ENCODE measurements at places on chromosomes 11 and 22. TPM values are rescaled to one million over a fixed set of nuclear protein-coding genes. Genes with fewer than 3 reads are reported as not detected.

The NRGN gene
- polyA plus RNA-seq, result 643 TPM

The OR10W1 gene
- polyA plus RNA-seq, result not detected

The C11orf91 gene
- not detected for polyA plus RNA-seq

The JAM3 gene
- polyA plus RNA-seq, result 125 TPM

The CHRNA10 gene
- polyA plus RNA-seq, result not detected

The FZD4 gene
- polyA plus RNA-seq, result 2.9 TPM

The IGF2 gene
- 11.4 TPM for polyA plus RNA-seq

The SFI1 gene
- 11.4 TPM for polyA plus RNA-seq

The OR5A2 gene
- polyA plus RNA-seq, result not detected

The EFCAB6 gene
- polyA plus RNA-seq, result 0.90 TPM

The MS4A12 gene
- not detected for polyA plus RNA-seq

The PHETA2 gene
- 7.3 TPM for polyA plus RNA-seq

GRCh38 chr11:127470306-127470884, 469.8 kb upstream of the KIRREL3 start:
- DNase-seq, result peak; percentile 92

- peak; percentile 66 for DNase-seq
Observed at GRCh38 chr11:6438979-6439571, 1.7 kb downstream of the HPX start.

- no peak for DNase-seq
Observed at GRCh38 chr11:69274531-69275016, 19.4 kb upstream of the MYEOV start.

DNA sequence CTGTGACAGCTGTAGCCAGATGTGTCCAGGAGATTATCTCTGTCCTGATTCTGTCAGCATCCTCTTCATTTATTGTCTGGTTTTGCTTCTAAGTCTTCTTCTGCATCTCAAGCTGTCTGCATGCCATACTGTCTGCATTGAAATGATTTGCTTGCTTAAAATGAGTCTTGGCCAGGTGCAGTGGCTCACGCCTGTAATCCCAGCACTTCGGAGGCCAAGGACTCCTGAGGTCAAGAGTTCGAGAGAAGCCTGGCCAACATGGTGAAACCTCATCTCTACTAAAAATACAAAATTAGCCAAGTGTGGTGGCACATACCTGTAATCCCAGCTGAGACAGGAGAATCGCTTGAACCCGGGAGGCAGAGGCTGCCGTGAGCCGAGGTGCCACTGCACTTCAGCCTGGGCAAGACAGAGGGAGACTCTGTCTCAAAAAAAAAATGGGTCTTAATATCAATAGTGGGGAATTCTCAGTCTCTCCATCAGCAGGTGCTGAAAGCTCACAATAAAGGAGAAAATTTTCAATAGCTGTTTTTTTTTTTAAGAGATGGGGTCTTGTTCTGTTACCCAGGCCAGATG, 39.2 kb upstream of the AMPD3 start:
- no peak for DNase-seq

DNA sequence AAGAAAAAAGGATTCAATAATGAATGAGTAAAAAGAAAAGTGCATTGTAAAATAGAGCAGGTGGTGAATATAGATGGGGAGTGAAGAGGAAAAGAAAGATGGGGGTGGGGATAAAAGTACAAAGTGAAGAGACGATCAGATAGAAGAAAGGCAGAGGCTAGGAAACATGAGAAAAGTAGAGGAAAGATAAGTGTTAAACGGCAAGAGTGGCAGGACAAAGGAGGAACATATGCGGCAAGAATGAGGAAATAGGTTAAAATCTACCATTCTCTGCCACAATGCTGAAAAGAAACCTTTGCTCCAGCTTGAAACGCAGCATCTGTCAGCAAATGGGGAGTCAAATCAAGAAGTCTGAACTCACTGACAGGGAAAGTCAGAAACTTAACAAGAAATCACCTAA, 6.8 kb downstream of the FUT4 start:
- DNase-seq, result no peak

- DNase-seq, result no peak
Observed at GRCh38 chr11:44011797-44012196, 36.0 kb upstream of the ACCSL start.

DNA sequence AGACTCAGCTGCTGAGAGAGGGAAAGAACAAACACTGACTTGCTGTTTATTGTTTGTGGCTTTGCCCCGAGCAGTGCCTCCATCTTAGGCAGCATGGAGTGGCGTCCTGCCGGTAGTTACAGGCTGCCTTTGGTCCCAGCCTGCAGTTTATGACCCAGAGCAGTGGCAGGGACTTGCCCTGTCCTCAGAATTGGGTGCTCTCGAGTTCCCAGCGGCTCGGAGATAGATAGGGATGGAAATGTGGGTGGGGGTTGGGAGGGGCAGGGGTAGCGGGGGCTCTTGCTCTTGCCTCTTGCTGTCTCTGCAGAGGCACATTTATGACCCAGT, 3.1 kb downstream of the ALX4 start:
- DNase-seq, result no peak

DNA sequence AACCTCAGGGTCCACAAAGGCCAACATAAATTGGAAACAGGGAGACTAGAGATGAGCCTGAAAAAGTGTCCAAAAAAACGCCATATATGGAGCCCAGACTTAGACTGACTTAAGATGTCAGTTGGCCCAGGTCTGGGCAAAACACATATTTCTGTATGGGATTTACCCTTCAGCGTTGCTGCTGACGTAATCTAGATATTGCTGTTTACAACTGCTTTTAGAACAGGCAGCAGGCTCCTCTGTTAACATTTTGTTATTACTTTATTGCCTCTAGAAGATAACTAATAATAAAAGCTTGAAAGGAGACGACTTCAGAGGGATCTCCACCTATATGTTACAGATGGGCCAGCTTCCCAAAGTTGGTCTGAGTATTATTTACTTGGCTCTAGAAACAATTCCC, 8.7 kb downstream of the ME3 start:
- DNase-seq, result no peak

DNA sequence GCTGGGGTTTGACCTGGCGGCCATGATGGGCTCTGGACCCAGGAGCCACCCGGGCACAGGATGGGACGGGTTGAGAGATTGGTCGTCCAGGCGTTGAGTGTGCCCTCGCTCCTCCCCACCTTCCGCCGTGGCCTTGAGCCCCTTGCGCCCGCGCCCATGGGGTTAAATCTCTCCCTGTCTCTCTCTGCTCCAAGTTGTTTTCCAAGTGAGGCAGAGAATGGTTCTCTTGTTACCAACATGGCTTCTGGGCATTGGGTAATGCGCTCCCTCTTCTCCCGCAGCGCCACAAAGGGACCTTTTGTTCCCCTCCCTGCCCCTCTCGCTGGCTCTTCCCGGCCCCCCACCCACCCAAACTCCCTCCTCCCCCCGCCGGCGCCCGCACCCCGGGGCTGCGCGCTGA, 18.8 kb upstream of the PICK1 start:
- DNase-seq, result no peak

DNA sequence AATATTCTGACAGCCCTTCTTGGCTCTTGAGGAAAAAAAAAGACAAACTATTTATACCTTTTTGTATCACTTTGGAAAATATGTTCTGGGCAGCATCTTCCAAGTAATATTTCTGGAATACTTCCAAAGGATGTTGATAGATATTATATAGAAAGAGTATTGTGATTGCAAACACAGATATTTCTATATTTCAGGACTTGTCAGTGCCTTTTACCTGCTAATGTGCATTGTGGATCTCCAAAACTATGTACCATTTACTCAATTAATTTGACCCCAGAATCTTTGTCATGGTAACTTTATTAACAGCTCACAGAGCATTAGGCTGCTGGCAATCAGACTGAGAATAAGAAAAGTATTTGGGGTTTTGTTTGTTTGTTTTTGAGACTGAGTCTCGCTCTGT, 16.7 kb upstream of the CCND1 start:
- no peak for DNase-seq

DNA sequence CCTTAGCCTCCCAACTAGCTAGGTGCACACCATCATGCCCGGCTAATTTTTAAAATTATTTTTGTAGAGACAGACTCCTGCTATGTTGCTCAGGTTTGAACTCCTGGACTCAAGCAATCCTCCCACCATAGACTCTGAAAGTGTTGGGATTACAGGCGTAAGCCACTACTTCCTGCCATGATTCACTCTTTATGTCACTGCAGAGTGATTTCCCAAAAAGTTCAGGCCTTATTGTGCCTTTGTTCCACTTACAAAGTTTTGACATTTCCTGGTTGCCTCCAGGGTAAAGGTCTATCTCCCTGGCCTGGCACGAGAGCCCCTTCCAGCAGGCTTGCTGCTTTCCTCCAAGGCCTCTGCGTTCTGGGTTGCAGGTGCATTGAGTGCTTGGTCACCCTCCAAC, 44.6 kb upstream of the RIC3 start:
- DNase-seq, result no peak

GRCh38 chr11:86688398-86689179, 16.2 kb upstream of the ME3 start:
- no peak for DNase-seq

DNA sequence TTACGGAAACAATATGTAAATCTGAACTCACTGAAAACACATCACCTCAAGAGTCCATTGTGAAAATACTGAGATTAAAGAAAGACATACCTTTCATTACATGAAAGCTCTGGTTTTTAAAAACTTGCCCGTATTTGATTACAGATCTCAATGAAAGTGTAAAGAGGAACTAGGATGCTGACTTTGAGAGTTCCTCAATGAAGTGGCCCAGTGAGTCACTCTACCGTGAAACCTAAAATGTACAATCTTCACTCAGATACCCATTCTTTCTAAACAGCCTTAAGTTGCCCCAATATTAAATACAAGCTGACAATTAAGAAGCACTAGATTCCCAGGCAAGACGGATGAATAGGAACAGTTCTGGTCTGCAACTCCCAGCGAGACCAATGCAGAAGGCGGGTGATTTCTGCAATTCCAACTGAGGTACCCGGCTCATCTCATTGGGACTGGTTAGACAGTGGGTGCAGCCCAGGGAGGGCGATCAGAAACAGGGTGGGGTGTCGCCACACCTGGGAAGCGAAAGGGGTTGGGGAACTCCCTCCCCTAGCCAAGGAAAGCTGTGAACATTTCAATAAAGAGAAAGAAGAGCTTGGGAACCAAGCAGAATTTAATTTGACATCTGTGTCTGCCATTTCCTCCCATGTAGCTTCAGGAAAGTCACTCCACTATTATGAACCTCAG, 33.8 kb upstream of the OR9G4 start:
- DNase-seq, result no peak

Measured in brain (organoid and tissue), 16 donors.